Erythroblast (primary cell): ENCODE measurements at places on chromosomes 6 and 20.

DNA sequence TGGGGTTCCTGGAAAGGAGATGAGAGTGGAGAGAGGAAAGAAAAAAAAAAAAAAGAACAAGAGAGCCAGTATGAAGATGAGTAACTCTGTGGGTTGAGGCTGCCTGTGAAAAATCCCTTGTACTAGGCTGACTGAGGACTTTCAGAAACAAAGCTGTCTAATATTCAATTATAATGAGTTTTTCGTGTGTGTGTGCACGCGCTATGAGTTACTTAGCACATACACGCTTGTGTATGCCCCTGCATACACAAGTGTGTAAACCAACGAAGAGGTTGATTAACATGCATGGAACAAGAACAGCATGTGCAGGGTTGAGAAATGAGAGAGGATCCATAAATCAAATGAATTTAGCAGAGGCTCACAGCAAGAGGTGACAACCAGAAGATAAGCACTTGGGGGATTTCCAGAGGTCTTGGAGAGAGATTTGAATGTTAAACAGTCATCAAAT, 4.8 kb upstream of the RBPJL start:
- DNase-seq, result no peak

GRCh38 chr6:150770637-150771036, 94.9 kb upstream of the MTHFD1L start:
- no peak for DNase-seq

DNA sequence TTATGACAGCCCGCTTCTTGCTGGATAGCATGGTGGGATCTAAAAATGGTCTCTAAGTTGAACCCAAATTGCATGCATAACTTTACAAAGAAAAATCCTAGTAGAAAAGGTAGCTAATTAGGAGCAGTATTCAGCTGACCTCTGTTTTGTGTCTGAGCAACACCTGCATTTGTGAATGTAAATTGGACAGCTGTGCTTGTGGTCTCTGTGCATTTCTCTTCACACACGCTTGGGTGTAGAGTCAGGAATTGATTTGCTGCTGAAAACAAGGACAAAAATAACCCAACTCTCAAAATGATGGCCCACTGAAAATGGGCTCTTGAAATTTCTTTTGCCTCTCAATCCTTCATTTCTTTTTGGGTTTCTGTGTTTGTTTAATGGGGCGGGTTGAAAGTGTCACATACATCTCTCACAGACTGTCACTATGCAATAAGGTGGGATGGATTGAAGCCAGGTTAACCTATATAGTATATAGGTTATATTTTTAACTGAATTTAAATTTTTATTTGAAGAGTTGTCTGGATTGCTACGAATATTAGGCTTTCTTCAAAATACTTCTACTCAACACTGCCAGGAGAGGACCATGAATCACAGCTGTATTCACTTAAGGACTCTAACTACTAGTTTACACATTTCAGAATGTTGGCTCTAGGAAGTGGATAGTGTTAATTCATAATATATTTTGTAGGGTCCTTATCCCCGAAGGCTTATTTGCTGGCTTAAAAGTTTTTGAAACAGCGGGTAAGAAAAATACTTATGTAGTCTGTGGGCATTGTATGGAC, 46.5 kb downstream of the SOBP start:
- no peak for DNase-seq

DNA sequence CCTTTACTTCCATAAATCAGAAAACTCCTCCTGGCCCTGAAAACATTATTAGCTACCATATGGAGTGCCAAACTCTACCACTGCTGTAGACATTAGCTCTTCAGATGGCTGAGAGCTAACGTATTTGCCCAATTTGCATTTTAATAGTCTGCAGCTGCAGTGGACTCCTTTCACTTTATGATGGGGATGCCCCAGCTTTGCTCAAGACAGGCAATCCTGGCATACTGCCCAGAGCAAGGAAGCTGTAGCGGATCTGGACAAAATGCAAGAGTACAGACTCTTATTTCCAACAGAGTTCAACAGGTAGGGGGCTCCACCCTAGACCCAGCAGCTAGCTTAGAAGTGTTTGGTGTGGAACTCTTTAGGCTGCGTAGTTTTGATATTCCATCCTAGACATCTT, 246.7 kb downstream of the FOXC1 start:
- DNase-seq, result no peak

- DNase-seq, result no peak
These were observed 109.8 kb downstream of the UBE3D start for GRCh38 chr6:82955841-82956240.

DNA sequence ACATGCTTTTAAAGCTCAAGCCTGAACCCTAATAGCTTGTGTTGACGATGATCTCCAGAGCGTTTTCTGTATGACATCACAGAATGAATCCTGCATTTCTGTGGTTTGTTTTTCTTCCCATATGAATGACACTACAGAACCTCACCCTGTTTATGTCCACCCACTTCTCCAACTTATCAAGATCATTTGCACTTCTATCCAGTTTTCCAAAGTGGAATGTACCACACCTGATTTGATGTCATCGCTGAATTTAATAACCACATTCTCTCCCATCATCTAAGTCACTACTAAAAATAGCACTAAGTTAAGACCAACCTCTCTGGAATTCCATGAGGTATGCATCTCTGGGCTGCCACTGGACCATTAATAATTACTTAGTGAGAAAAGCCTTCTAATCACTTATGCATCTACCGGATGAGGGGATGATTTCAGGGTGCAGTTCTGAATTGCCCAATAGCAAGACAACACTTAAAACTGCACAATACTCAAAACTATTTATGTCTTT, 33.3 kb upstream of the CITED2 start:
- no peak for DNase-seq

- no peak for DNase-seq
These were observed 2.0 kb downstream of the FGD2 start for GRCh38 chr6:37007340-37008043.

GRCh38 chr6:13992417-13993055, 67.8 kb downstream of the RNF182 start:
- peak; percentile 35 for DNase-seq

DNA sequence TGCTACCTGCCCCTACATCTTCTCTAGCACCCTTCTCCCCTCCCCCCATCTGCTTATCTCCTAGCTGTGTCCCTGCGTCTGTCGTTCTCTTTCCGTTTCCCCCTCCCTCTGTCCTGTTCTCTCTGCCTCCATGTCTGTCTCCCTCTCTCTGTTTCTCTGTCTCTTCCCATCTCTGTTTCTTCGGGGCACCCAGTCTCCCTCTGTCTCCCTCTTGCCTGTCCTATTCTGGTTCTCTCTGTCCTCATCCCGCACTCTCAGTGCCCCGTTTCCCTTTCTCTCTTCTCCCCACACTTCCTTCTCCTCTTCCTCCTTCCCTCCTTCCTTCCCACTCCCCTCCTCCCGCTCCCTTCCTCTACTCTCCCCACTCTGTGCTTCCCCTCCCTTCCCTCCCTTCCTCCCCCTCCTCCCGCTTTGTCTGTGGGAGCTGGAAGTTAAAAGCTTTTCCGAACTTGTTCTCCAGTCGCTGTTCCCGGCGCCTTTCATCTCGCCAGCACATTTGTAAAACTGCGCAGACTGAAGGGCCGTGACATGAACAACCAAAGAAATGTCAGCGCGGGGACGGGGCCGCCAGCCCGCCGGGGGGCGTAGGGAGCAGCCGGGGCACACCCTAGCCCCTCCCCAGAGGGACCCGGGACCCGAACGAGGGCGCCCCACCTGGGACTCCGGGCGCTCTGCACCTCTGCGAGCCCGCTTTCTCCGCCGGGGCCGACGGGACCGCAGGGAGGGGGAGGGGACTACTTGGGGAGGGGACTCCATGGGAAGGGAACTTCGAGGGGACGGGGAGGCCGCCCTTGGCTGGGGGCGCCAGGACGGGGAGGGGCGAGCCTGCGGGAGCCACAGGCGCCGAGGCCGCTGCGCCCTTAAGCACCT, 4.0 kb upstream of the CDH22 start:
- no peak for DNase-seq

GRCh38 chr6:148459238-148459637, 116.6 kb downstream of the SASH1 start:
- no peak for DNase-seq

GRCh38 chr6:52634211-52634610, 36.7 kb upstream of the TMEM14A start:
- DNase-seq, result no peak

DNA sequence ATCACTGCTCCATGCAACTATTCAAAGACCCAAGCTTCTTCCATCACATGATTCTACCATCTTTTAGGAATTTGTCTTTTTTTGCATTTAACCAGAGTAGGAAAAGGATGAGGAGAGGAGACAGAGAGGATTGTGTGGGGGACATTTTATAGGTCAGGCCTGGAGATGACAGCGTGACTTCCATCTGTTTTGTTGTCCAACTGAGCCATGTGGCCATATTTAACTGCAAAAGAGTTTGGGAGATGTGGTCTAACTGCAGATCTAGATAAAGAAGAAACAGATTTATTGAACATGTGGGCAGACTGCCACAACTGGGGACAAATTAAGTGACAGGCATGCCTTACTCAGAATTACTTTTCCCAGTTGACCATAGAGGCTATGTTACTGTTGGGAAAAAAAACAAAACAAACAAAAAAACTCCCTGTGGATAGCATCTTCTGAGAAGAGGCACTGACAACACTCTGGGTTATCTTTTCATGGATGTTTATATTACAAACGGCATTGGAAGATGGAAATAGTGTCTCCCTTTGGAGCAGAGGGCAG, 18.9 kb upstream of the MOCS1 start:
- DNase-seq, result no peak

DNA sequence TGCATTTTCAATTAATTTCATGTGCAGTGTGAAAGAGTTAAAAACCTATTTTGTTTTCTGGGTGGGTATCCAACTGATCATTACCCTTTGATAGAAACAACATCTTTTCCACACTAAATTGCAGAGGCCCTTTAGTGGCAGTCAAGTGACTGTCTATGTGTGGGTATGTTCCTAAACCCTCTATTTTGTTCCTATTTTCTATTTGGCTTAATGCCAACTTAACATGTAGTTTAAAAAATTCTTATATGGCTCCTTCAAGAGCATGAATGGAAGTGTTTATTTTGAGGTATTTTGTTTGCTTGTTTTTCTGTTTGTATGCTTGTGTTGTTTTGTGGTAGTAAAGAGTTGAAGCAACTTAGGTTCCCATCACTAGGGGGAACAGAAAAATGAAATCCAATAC, 19.9 kb downstream of the TREM1 start:
- DNase-seq, result no peak

DNA sequence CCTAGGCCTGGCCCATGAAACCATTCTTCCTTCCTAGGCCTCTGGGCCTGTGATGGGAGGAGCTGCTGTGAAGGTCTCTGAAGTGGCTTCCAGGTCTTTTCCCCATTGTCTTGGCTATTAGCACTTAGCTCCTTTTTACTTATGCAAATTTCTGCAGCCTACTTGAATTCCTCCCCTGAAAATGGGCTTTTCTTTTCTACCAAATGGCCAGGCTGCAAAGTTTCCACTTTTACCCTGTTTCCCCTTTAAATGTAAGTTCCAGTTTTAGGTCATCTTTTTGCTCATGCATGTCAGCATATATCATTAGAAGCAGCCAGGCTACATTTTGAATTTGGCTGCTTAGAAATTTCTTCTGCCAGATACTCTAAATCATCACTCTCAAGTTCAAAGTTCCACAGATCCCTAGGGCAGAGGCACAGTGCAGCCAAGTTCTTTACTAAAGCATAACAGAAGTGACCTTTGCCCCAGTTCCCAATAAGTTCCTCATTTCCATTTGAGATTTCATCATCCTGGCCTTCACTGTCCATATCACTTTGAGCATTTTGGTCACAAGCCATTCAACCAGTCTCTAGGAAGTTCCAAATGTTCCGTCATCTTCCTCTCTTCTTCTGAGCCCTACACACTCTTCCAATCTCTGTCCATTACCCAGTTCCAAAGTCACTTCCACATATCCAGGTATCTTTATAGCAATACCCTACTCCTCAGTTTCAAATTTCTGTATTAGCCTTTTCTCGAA, 71.9 kb downstream of the TBC1D7 start:
- DNase-seq, result no peak

GRCh38 chr6:4624726-4625125, 151.5 kb upstream of the CDYL start:
- DNase-seq, result no peak

GRCh38 chr6:80531681-80532619, 425.5 kb downstream of the BCKDHB start:
- no peak for DNase-seq

- no peak for DNase-seq
These were observed 22.6 kb downstream of the TRERF1 start for GRCh38 chr6:42429042-42429585.

GRCh38 chr6:146944809-146945208, 259.4 kb upstream of the STXBP5 start:
- DNase-seq, result peak; percentile 11

DNA sequence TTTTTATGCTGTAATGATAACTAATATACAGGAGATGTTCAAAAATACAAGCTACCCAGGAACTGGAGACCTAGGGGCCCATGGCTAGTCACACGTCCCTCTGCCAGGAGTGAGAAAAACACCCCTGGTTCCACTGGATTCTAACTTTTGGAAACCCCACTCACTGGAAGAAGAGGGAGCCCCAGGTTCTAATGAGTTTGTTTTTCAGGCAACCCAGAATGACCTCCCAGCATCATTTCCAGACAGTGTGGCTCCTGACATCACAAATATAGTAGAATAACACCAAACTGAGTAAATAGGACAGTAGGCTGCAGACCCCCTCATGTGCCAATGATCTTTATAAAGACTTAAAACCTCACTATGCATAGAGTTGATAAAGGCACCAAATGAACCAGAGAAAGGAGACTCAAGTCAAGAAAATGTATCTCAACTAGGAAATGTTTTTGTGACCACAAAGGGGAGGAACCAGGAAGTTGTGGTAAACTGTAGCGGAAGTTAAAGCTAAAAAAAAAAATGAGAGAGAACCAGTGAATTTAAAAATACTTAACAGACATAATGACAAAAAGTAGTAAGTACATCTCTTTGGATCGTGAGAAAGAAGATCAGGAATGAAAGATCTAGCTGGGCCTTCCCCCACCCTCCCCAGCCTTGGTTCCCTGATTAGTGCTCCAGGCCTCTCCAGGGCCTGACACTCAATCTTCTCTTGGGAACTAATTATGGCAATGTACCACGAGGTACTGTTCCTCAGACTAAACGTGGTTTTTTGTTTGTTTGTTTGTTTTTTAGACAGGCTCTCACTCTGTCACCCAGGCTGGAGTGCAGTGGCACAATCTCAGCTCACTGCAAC, 19.8 kb downstream of the HLA-E start:
- no peak for DNase-seq

- peak; percentile 82 for DNase-seq
These were observed 258 bp downstream of the PHF10 start for GRCh38 chr6:169723991-169724493.

DNA sequence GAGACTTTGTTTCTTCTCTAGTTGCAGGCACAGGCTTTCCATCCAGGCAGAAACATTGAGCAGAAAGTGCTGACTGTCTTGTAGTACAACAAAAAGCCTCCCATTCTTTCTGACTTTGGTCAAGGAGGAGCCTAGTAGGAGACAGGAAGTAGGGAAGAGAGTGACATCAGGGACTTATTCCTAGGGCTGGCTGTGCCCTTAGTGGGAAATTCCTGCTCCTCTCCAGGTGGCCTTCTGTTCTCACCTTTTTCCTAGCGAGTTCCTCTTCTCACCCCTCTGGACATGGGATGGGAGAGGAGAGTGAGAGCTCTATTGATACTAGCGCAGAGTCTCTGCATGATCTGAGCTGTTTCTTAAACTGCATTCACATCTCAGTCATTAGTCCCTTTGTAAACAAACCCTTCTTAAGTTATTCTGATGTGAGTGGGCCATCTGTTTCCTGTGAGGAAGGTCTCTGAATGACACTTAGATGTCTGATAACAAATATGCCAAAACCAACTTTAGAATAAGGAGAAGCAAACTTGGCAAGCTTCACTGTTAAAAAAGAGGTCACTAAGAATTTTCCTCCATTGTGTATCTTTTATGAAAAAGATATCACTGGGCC, 455.0 kb downstream of the GJA1 start:
- DNase-seq, result no peak

GRCh38 chr6:87099472-87099871, 4.6 kb upstream of the CGA start:
- no peak for DNase-seq
